ENCODE measurements at places on chromosomes 2 and 18.

DNA sequence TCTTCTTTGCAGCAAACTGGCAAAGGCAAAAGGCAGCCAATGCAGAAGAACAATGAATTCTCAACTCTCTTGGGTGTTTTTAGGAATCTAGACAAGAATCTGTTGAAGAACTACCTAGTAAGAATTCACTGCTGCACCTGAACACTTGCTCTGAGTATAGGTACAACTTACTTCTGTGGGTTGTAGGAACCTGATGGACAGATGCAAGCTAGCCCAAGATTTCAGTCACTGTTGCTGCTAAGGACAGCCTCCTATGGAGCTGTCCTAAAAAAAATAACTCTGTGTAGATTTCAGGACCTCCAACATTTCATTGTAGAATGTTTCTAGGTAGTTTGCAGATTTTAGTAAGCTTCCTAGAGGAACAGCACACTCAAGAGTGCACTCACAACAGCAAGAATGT, 363.5 kb downstream of the CBLN2 start:
- no peak for DNase-seq

- no peak for DNase-seq
Observed at GRCh38 chr18:36595046-36595817, 233.6 kb downstream of the TPGS2 start.

DNA sequence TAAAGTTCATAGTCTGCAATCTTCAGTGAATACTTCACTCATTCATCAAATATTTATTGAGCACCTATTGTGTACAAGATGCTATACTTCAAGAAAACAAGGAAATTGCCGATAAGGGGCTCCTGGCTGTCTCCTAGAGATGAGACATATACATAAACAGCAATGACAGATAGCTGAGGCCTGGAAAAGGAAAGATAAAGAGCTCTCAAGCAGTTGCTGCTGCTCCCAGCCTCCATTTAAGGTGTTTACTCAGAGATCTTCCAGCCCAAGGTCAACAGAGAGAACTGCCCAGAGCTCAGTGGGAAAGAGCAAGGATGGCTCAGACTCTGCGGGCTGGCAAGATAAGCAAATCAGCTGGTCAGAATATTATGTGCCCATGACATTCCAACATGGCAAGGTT, 3.3 kb upstream of the SLC14A2 start:
- no peak for DNase-seq

- peak; percentile 48 for DNase-seq
Observed at GRCh38 chr2:232761301-232761907, 15.0 kb downstream of the KCNJ13 start.

DNA sequence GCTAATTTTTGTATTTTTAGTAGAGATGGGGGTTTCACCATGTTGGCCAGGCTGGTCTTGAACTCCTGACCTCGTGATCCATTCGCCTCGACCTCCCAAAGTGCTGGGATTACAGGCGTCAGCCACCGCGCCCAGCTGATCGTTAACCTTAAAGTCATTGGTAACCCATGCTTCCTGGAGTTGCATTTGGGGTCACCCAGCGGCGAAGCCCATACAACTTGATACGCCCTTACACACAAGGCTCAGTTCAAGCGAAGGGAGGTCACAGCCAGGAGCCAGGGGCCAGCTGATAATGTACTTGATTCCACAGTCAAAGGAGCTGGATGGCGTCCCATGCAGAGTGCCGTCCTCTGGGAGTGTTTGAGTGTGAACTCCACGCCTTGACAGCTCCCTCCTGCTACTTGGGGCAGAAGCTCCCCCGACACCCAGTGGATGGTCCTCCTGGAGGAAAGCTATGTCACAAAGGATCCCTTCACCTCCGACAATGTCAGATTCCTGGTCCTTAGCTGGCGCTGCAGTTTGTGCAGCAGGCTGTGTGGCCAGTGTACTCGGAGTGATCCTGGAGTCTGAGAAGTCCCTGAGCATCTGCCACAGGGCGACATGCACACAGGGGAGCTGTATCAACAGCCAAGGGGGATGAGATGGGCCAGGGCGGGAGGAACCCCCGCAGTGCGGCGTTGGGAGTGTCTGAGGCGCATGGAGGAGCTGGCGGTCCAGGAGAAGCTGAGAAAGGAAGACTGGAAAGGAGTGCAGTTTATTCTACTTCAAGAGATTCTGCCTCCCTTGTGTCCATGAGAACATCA, 7.9 kb downstream of the CLHC1 start:
- no peak for DNase-seq

GRCh38 chr2:147578529-147578928, 266.3 kb upstream of the ACVR2A start:
- DNase-seq, result no peak

DNA sequence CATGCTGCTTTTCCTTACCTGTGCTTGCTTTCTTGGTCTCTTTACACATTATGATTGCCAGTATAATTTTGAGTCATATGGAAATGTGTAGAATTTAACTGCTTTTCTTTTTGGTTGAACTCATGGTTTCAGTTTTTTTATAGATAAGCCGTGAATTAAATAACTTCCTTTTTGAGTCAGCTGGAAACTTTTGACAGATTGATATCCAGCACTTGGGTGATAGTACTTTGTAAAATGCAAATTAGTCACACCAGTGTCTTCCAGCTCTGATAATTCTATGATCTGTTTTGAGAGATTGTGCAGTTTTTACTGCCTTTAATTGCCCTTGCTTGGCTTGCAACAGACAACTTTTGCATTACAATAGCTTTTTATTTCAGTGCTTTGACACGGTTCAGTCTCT, 86.4 kb downstream of the NCOA1 start:
- DNase-seq, result no peak

- peak; percentile 90 for DNase-seq
Observed at GRCh38 chr18:5895299-5895875, at the start of gene TMEM200C. TSS of gene TMEM200C (minus strand) at chr18:5895522. CDS start at chr18:5892063, 3,459 bp downstream.

DNA sequence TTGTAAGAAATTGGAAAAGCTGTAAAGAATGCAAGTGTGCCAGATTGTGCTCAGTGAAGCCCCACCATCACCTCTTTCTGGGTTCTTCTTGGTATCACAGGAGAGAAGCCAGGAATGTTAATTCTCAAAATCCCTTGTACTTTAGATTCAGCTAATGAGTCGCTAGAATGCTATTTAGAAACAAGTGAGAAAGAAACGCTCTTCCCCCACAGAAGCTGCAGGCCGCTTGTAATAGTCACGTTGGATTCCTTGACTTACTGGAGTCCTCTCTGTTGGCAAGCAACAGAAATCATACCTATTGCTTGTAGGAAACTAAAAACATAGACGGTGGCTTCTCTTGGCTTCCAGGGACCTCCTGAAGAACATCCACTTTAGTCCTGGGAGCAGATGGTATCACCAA, 375.6 kb upstream of the LRATD1 start:
- peak; percentile 25 for DNase-seq

DNA sequence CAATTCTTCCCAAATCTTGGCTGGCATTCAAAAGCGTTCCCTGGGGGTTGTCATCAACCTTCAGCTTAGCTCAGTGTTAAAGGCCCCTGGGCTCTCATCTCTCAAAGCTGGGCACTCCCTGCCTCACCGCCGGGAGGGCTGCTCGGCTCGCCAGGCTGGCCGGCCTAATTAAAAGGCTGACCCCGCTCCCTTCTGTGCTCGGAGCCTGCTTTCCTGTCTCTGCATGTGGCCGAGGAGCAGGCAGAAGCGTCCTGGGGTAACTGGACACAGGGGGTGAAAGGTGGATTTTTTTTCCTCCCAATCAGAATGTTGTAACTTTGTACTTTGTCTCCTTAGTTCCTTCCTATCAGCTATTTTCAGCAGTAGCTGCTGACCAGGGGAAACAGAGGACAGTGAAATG, 231.1 kb downstream of the GBX2 start:
- DNase-seq, result peak; percentile 36

DNA sequence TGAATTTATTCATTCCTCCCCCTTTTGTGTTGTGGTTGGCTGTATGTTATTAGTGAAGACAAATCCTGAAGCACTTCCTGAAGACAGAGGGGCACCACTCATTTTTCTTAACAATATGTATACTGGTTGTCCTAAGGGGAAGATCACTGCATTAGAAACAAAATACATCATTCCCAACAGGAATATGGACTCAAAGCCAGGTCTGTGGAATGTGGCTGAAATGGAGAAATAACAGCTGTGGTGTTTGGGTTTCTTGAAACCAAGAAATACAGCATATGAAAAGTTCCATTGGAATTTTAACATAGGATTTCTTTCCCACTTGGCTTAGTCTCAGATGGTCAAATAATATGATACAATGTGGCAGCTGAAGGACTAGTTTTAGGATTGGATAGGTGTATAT, 267.6 kb downstream of the KCNE4 start:
- DNase-seq, result no peak

DNA sequence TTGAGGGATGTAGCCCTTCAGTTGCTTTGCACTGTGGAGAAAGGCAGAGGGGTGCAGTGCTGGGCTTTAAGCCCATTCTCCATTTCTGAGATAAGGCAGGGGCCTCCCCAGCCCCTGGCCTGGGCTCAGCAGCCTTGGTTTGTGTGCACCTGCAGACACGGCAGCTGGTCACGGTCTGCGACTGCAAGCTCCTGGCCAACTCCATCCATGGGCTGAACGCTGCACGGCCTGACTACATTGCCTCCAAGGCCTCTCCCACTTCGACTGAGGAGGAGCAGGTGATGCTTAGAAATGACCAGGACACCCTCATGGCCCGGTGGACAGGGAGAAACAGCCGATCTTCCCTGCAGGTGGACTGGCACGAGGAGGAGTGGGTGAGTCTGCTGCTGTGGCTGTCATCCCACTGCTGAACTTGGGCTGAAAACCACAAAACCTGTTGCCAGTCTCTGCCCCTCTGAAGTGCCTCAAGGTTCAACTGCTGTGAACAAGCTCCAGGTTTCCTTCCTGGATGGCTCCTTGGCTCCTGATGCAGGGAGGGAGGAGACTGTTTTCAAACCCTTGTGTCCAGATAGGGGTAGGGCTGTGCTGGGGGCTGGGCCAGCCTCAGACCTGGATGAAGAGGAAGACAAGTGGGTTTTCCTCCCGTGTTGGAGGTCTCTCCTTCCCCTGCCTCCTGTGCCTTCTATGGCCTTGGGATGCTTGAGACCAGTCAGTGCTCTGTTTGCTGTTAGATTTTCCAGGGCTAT, 54.0 kb downstream of the COA5 start:
- DNase-seq, result no peak

DNA sequence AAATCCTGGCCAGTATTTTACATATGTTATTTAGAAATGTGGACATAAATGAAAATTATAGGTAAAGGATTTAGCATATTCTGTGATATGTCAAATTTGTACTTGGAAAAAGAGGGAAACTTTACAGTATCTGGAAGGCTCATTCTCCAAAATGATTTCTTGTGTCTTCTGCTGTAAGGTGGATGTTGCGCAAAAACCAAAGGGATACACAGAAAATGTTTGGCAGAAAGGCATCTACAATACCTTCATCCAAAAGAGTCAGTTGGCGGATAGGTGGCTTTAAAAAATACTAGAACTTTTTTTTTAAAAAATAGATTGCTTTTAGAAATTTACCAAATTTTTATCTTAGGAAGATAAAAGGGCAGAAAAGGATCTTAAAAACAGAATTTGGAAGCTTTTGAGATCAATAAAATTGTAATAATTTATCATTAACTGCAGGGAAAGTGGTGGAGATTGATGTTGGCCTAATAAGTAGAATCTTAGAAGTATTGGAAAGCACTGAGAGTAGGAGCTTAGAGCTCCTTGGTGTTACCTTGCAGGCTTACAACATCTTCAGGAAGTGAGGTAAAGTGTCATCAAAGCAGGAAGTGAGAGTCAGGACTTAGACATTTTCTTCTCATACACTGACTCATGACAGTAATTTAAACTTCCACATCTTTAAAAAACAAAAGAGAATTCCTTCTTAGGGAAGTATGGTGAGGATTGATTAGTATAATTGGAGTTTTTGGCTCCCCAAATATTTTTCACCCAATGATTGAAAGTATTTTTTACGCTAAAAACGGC, 2.1 kb downstream of the NABP1 start:
- DNase-seq, result no peak

DNA sequence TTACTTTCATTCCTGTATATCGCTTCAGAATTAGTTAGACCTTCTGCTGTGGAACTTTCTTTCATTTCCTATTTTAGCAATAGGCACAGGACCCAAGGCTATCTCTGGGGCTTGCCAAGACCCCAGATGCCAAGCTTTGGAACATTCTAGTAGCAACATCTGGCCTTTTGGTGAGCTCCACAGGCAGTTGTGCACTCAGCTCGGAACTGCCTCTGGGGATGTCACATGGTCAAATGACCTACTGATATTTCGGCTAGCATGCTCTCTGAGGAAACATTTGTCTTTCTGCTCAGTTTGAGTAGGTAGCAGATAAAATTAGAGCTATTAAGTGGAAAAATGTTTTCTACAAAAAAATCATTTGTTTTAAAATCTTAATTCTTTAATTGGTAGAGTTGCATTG, 76.6 kb upstream of the ITGA4 start:
- no peak for DNase-seq

DNA sequence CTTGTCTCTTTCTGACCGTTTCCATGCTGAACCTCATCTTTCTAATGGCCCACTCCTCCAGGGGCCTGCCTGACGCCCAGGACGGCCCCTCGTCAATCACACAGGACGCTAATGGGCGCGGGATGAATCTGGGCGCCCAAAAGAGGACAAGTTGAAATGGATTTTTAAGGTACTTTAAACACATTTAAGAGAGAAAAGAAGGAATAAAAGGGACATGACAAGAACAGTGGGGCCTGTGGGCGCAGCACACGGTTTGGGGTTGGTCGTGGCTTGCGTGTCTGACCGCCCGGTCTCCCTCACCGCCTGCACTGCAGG, 607 bp upstream of the UBE2F start:
- no peak for DNase-seq

DNA sequence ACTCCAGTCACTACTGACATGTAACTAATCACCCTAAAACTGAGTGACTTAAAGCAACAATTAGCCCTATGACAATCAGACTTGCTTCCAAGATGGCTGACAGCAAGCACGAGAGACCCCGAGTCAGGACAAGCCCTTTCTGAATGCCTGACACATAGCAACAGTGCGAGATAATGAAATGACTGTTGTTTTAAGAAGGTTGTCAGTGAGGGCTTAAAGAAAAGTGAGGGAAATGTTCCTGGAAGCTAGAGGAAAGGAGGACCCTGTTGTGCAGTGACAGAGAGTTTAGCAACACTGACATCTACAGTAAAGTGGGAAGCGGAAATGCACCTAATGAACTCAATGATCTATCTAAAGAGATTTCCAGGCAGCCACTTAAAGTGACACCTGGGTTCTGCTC, 163.1 kb downstream of the STK39 start:
- DNase-seq, result peak; percentile 37

DNA sequence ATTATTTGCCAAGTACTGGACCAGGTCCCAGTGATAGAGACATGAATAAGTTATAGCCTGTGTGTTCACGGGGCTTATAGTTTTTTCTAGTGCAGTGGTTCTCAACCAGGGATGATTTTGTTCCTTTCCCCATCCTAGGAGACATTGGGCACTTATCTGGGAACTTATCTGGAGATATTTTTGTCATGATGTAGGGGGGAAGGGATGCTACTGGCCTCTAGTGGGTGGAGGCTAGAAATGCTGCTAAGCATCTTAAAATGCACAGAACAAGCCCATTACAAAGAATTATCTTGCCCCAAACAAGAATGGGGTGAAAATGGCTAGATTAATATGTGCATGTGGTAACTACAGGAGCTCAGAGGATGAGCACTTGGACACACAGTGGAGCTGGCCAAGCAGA, 75.2 kb downstream of the KLHL29 start:
- DNase-seq, result no peak

All from neural progenitor cell (in vitro differentiated cells).